Activated T-cell treated with anti-CD3 and anti-CD28 coated beads, Interleukin-2, amount 50 U/mL, for 1 hour (primary cell): ENCODE measurements at places on chromosomes 13 and 19.

GRCh38 chr13:40336228-40337221, 329.9 kb downstream of the FOXO1 start:
- DNase-seq = no peak

GRCh38 chr19:8731428-8732169, 10.2 kb downstream of the OR2Z1 start:
- DNase-seq = no peak

DNA sequence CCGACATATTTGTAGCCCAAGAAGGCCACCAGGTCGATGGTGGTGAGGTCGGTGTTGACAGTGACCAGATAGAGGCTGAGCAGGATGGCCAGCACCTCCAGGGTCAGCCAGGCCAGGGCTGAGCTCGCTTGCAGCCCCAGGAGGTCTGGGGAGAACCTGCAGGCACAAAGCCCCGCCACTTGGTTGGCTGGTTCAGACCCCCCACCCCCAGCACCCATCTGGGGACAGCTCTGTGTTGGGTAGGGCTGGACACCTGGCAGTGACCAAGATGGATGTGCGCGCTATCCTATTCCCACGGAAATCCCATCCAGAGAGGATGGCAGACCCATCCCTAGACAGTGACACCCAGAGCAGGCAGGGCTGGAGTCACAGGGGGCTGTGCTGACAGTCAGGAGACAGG, 3.5 kb downstream of the C19orf33 start:
- no peak for DNase-seq

DNA sequence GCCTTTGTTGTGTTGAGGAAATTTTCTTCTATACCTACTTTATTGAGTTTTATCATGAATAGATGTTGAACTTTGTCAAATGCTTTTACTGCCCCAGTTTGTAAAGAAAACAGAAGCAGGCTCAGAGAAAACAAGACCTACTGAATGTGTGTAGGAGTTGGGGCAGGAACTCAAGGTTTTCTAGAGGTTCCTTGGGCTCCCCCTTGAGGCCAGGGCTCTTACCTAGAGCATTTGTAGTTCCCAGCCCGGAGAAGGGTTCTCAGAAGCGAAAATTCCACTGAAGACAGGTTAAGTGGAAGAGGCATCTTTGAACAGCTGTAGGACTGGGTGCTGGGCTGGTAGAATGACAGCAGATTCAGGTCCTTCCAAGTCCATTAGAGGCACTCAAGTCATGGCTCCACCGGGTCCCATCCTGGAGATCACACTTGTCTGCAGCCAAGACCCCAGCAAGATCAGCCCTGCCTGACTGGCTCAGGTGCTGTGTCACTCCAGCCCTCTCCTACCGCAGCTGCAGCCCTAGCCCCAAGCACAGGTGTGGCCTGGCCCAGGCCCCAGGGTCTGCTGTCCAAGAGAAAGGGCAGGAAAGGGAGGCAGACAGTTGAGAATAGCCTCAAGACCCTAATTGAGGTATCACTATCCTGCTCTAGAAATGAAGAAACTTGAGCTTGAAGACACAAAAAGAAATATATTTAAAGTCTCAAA, 425.5 kb downstream of the PCDH20 start:
- no peak for DNase-seq

DNA sequence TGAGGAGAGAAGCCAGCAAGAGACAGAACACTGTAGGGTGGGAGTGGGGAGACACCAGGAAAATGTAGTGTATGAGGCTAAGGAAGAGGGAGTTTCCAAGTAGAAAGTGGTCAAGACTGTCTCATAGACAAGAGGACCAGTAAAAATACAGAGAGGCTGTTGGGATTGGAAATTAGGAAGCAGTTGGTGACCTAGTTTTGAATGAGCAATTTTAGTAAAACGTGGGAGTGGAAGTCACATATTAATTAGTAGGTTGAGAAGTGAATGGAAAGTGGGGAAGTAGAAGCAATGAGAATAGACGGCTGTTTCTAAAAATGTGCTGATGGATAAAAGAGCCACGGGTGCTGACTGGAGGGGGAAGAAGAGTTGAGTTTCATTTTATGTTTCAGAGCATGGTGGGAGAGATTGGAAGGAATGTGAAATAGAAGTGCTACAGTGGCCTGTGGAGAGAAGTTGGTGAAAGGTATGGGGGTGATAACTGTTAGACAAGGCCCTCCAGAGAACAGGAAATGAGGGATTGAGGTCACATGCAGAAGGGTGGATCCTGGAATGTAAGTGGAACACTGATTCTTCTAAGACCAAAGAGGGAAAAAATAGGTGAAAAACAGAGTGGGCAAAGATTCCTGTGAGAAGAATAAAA, 247.3 kb downstream of the MTUS2 start:
- DNase-seq = no peak

DNA sequence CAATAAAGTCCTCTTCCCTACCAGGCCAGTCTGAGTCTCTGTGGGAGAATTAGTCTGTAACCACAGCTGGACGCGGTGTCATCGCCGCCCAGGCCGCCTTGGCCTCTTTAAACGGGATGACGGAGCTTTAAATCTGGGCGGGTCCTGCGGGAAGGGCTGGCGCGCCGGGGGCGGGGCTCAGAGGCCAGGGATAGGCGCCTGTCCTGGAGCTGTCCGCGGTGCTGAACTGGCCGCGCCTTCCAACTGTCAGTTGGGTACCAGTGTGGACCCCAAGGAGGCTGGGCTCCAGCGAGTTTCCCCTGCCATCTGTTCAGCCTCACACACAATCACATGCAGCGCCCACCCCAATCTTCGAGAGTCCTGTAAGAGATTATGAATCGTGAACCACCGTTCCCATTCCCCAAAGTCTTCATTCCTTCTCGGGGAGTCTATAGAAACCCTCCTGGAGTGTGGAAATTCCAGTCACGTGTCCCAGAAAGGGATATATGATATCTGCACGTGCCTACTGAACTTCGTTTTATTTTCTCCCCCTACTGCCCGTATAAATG, 11.5 kb downstream of the APLP1 start:
- peak; percentile 70 for DNase-seq

DNA sequence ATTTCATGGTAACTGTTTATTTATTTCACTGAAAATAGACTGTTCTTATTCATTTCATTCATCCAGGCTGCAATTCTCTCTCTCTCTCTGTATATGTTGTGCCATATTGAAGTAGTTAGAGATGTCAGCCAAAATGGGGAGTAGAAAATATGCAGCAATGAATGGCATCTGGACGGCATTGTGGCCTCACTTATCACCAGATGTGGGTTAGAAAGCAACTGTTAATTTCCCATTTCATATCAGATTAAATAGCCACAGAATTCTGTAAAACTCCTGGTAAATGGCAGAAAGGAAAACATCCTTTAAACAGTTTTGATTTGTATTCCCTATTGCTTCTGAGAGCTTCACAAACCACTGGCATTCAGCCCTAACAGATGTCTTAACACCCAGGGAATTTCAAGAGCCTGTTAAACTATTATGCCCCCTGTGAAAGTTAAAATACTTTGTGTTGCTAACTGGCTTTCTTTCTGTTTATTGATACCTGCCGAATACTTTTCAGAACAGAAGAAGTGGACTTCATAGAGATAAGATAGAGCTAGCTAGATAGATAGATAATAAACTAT, 1763.3 kb upstream of the MIR17HG start:
- DNase-seq = no peak

GRCh38 chr19:39660661-39661060, 4.9 kb downstream of the LGALS16 start:
- no peak for DNase-seq

- DNase-seq = peak; percentile 67
Observed at GRCh38 chr19:10404888-10405820, 1.8 kb upstream of the CDC37 start.

- DNase-seq = no peak
Observed at GRCh38 chr13:35693134-35693784, 216.8 kb upstream of the MAB21L1 start.

DNA sequence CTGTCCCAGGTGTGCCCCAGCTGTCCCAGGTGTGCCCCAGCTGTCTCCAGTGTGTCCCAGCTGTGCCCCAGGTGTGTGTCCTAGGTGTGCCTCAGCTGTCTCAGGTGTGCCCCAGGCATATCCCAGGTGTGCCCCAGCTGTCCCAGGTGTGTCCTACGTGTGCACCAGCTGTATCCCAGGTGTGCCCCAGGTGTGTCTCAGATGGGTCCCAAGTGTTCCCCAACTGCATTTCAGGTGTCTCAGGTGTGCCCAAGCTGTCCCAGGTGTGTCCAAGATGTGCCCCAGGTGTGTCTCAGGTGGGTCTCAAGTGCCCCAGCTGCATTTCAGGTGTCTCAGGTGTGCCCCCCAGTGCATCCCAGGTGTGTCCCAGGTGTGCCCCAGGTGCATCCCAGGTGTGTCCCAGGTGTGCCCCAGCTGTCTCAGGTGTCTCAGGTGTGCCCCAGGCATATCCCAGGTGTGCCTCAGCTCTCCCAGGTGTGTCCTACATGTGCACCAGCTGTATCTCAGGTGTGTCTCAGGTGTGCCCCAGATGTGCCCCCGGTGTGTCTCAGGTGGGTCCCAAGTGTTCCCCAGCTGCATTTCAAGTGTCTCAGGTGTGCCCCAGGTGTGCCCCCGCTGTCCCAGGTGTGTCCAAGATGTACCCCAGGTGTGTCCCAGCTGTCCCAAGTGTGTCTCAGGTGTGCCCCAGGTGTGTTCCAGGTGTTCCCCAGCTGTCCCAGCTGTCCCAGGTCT, 1.3 kb upstream of the GRK1 start:
- peak; percentile 14 for DNase-seq

GRCh38 chr13:63408331-63409189, 1992.9 kb upstream of the PCDH20 start:
- DNase-seq = no peak
